GM23338 (cell line): ENCODE measurements at places on chromosomes 6 and 20. TPM values are rescaled to one million over a fixed set of nuclear protein-coding genes. Genes with fewer than 3 reads are reported as not detected.

The C6orf132 gene
- 22.2 and 24.3 TPM in 2 replicates for polyA plus RNA-seq

The FLOT1 gene
- 72.2 and 75.1 TPM in 2 replicates for polyA plus RNA-seq

The GPLD1 gene
- polyA plus RNA-seq, result 3.4 and 3.8 TPM in 2 replicates

The CRISP2 gene
- 1.1 and 1.2 TPM in 2 replicates for polyA plus RNA-seq

The MCHR2 gene
- not detected in 2 replicates for polyA plus RNA-seq

The NFYA gene
- polyA plus RNA-seq, result 10.2 and 10.8 TPM in 2 replicates

The WFDC5 gene
- not detected in 2 replicates for polyA plus RNA-seq

The FRS3 gene
- 1.3 and 2.0 TPM in 2 replicates for polyA plus RNA-seq

The SIRPB1 gene
- not detected in 2 replicates for polyA plus RNA-seq

The LY6G6C gene
- polyA plus RNA-seq, result 0.23 TPM in 1 of 2 replicates, not detected in the other

The BTN1A1 gene
- 0.09 and 0.13 TPM in 2 replicates for polyA plus RNA-seq

The MOG gene
- 0.49 and 0.55 TPM in 2 replicates for polyA plus RNA-seq

The TDRD6 gene
- polyA plus RNA-seq, result 0.10 and 0.24 TPM in 2 replicates

The PPT2 gene
- polyA plus RNA-seq, result 8.9 and 10.1 TPM in 2 replicates

The EYA4 gene
- 0.05 TPM in 2 replicates for polyA plus RNA-seq

The SLC52A3 gene
- 2.3 and 2.5 TPM in 2 replicates for polyA plus RNA-seq

The SLC4A11 gene
- polyA plus RNA-seq, result 10.8 and 14.8 TPM in 2 replicates

The SYNE1 gene
- polyA plus RNA-seq, result 2.1 and 3.9 TPM in 2 replicates

The OTOR gene
- not detected in 2 replicates for polyA plus RNA-seq
